Ovary (tissue), 10 donors: ENCODE measurements at places on chromosomes 6 and 20.

GRCh38 chr6:113039005-113039404 is 691.9 kb downstream of the RFPL4B start:
- DNase-seq = no peak

- no peak for DNase-seq
Measured at GRCh38 chr6:128118401-128118800, 217.5 kb upstream of the THEMIS start.

DNA sequence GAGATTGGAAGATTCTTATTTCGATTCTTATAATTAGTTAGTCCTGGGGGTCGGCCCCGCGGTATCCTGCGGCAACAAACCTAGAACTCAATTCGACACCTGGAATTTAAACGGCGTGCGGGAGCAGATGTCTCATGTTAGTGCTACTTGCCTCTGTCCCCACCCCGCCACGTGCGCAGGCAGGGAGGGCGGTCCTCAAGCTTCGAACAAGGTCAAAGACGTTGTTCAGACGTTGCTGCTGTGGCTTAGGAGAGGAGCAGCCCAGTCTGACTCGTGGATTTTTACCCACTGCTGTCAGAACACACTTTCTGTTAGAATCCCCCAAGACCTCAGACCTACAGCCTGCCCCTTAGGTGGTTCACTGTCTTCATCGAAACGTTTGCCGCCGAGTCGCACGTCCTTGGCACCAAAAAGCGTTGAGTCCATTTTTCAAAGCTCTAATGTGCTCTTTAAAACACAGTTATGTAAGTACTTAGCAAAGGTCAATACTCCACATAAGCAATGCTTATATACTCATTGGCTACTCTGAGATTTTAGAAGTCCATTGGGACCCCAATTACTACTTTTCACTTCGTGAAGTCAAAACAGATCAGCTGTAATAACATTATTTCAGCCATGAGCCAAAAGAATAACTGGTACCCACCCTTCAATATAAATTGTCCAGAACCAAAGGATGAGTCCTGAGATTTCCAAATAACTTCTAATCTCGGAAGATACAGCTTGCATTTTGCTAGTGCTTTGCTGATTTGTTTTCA is 2.7 kb upstream of the C6orf62 start:
- DNase-seq = peak; percentile 89

DNA sequence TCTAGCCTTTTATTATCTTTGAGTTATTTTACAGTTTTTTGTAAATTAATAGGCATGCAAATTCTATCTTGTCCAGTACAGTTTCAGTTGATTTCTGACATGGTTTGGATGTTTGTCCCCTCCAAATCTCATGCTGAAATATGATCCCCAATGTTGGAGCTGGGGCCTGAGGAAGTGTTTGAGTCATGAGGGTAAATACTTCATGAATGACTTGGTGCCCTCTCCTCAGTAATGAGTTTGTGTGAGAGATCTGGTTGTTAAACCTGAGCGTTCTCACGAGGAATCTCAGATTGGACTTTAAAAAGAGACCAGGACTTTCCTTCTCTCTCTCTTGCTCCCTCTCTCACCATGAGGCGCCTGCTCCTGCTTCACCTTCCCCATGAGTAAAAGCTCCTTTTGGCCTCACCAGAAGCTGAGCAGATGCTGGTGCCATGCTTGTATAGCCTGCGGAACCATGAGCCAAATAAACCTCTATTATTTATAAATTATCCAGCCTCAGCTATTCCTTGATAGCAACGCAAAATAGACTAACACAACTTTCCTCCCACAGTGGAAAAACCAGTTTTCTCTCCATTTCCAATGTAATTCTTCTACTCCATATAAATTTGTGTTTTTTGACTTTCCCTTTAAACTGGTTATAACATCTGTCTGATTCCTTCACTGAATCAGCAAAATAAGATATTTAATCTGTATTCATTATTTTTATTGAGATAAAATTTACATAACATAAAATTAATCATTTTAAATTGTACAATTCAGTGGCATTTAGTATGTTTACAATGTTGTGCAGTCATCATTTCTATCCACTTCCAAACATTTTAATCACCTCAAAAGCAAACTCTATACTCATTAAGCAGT is 78.7 kb upstream of the PRSS16 start:
- DNase-seq = no peak

- no peak for DNase-seq
Measured at GRCh38 chr6:125872259-125872921, 81.6 kb downstream of the NCOA7 start.

- DNase-seq = no peak
Measured at GRCh38 chr6:36224918-36225461, 28.4 kb downstream of the BRPF3 start.

DNA sequence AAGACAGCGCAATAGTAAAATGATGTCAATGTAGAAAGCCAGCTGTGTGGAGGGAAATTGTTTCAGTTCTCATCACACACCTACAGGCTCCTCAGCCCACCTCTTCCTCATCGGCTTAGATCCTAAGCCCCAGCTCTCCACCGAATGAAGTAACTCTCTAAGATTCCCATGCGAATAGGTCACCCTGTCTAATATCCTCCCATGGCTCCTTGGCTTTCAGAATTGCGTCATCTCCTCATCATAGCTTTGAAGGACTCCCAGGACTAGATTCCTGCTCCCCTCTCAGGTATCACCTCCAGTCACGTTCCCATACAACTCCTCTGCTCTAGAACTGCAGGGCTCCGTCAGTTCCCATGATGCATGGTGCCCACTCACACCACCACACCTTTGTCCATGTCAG is 16.2 kb upstream of the SLC22A16 start:
- DNase-seq = no peak

GRCh38 chr6:2634139-2634964 is 116.4 kb downstream of the MYLK4 start:
- DNase-seq = peak; percentile 91

DNA sequence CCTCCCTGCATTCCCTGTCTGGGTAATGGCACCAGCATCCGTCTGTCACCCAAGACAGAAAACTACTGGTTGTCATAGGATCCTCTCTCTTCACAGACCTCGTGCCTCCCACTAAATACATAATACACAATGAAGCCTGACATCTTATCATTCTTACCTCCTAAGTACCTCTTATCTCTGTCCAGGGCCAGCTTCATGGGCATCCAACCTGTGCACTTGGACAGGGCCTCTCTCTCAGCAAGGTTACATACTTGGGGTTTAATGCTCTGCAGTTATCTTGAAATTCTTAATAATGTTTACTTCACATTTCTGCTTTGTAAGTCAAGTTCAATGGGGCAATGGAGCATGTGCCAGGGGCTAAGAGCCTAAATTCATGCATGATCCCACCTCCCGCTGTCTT is 30.8 kb upstream of the KLHL31 start:
- no peak for DNase-seq

DNA sequence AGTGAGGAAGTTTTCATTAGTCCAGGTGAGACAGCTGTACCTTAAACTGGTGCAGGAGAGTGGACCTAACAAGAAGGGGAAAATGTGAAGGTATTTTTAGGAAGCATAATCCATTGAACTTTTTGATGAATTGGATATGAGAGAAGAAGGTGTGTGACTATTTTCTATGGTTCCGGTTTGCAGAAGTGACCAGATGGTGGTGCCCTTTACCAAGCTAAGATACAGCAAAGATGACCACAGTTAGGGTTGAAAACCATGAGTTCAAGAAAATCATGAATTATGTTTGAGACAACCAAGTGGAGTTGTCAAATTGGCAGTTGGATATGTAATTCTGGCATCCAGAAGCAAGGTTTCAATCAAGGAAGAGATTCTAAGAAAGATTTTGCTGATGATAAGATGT is 61.9 kb upstream of the NRSN1 start:
- DNase-seq = no peak

- no peak for DNase-seq
Measured at GRCh38 chr20:58146746-58147140, 81.7 kb downstream of the ANKRD60 start.

GRCh38 chr6:18386298-18386976 is 713 bp upstream of the RNF144B start:
- no peak for DNase-seq

DNA sequence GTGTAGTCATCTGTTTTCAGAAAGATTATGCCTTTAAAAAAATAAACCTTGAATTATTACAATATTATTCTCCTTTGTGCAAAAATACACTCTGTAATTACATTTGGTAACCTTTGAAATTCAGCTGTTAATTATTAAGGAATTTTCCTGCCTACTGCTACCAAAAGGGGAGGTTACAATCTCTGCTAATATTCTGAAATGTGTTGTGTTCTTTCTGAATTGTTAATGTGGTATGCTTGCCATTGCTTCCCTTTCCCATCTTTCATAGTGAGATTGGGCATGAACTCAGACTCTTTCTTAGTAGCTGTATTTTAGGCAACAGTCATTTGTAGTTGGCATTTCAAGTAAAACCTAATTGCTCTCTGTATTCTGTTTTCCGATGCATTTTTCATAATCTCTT is 73.0 kb downstream of the PHF3 start:
- DNase-seq = no peak

GRCh38 chr6:36757206-36757605 is 59.6 kb downstream of the RAB44 start:
- DNase-seq = no peak

DNA sequence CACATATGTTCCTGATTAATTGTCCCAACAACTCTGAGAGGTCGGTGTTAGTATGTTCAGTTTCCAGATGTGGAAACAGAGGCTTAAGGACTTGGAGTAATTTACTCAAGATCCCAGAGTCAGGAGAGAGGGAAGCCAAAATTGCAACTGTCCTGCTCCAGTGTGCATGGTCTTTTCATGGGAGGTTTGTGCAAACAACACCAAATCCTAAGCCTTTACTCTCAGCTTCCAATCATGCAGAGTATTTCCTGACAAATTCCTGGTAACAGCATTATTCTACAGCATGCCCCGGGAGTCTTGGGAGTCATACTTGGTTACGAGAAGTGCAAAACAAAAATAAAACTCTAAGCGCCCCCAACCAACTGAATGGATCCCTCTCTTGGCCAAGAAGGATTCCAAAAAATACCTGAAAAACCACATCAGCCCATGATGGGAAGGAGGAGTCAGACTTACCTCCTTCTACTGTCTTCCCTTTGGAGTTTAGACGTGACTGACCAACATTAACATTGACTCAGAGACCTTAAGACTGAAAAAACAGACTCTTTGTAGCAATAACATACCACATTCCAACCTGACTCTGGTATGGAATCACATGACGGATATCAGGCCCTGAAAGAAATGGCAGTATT is 30.8 kb upstream of the PPP1R3G start:
- DNase-seq = no peak

DNA sequence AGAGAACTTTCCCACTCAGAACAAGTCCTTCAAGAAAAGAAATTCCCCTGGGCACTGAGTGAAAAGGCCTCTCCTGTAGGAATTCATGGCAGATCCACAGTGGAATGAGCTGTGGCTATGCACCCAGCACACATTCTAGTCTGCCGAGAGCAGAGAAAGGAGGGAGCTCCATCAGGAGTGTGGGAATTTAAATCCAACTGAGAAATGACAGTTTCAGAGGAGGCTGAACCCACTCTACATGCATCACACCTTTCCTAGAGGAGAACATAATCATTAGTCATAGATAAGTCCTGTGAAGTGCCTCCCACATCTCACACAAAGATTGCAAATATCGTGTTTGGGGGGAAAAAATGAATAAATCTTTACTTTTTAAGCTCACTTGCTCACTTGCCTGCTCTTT is 530.2 kb upstream of the HTR1E start:
- DNase-seq = no peak

GRCh38 chr6:28732052-28732451 is 191.7 kb downstream of the TRIM27 start:
- no peak for DNase-seq

DNA sequence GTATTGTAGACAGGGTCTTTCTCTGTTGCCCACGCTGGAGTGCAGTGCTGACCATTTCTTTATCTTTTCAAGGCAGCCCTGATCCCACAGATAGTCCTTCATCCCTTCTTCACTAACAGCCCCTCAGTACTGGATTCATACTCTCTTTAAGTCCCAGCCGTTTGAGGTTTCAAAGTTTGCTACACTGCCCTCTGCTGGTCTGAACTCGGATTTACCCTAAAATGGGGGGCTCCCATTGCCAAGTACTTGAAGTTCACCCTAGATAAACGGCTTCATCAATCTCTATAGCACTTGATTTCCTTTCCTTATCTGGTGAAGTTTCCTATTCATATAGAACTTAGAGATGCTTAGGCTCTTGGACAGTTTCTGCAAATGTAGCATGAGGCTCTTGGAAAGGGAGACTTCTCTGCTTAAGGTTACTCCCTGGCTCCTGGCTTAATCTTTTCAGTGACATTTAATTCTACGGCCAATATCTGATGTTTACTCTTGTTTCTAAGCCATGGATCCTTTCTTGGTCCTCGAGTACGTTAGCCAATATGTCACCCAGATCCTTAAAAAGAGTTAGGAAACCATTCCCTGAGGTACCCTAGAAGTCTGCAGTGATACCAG is 21.4 kb upstream of the PREP start:
- no peak for DNase-seq

GRCh38 chr6:25489399-25489798 is 162.6 kb upstream of the SCGN start:
- no peak for DNase-seq

GRCh38 chr20:40551125-40551530 is 137.9 kb downstream of the MAFB start:
- no peak for DNase-seq

- no peak for DNase-seq
Measured at GRCh38 chr20:21503345-21503744, 10.5 kb downstream of the NKX2-2 start.

- no peak for DNase-seq
Measured at GRCh38 chr6:39366931-39367618, 44.6 kb upstream of the KCNK16 start.

GRCh38 chr6:117605169-117605826 is 3.0 kb upstream of the GOPC start:
- DNase-seq = peak; percentile 26

DNA sequence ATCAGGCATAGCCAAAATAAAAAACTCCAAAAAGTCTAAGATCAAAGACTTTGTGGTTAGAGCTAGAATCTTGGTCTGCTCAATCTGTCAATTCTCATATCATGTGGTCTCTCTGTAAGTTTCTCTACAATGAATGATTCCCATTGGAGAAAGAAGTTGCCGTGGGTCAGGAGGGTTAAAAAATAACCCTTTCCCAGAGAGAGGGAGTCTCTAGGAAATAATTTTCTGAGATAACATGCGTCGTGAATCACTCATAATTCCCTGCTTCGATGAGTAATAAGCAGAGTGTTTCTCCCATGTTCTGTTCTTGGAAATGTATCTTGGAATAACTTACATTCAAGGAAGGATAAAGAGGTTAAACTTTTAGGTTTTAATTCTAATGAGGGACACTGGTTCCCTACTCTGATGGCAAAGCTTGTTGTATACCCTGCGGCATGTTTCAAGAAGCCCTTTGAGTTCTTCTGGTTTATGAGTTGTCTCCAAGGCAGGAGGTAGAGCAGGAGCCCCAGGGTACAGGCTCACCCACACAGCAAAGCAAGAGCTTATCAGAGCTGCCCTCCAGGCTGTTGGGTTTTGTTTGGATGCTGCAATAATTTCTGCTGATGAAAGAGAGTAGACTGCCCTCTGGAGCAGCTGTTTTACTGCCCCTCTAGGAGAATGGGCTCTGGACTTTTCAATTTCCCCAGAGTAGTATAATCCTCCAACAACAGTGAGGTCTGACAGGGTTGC is 599.1 kb downstream of the QKI start:
- DNase-seq = no peak
